ENCODE measurements at places on chromosomes 11 and 22.

DNA sequence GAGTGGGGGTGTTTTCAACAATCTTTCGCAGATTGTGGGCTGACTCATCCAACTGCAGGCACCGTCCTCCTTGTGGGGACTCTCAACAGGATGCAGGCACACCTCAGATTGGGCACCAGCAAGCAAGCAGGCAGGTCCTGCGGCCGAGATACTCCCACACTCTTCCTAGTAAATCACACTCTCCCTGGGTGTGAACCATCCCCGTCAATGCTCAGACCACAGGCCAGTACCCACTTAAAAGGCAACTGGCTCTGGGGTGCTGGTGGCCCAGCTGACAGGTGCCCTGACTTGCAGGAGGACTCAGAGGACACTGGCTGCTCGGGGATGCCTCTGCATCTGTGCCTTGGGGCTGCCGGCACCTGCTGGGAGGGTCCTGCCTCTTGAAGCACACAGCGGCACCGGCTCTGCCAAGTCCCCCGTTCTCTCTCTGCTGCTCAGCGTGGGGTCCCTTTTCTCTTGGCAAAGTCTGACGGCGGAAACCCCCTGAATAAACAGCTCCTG is 282.5 kb downstream of the CTTN start:
- no peak for DNase-seq

- no peak for DNase-seq
Observed at GRCh38 chr11:10208131-10208575, 85.9 kb downstream of the SBF2 start.

GRCh38 chr11:44753961-44754645 is 27.3 kb downstream of the TSPAN18 start:
- DNase-seq: no peak

DNA sequence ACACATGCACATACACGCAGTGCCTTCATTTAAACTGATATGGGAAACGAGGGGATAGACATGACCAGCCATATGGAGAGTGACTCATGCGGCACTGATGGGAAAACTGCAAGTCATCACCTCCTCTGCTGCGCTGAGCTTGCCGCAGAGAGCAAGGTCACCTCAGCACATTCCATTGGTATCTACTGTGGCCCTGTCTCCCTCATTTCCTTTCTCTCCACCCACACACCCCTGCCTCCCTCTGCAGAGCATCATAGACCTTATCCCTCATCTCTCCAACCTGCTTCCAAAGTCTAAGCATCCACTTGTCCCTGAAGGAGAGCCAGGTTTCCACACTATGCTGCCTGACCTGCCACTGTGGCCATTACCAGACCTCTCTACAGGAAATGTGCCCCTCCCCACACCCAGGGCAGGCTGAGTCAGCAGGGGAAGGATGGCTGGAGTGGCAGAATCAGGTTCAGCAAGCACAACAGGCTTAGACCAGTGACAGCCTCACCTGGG is 116.9 kb upstream of the SNX19 start:
- DNase-seq: no peak

DNA sequence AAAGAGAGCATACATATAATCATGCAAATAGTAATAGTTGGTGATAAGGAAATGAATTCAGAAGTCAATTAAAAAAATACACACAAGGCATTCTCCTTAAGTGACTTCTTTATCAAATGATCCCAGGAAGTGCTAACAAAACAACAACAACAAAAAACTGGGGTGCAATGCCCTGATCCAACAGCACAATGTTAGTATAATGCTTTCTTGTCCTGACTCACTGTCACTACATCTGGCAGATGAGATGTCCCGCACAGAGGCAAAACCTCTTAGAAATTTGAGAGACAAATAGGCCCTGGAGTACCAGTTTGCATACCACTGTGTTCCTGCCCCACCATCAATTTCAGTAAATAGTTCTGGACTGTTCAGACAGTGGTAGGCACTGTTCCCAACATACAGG is 11.0 kb upstream of the AMBRA1 start:
- no peak for DNase-seq

GRCh38 chr11:94181526-94181925 is 52.9 kb downstream of the PANX1 start:
- no peak for DNase-seq

DNA sequence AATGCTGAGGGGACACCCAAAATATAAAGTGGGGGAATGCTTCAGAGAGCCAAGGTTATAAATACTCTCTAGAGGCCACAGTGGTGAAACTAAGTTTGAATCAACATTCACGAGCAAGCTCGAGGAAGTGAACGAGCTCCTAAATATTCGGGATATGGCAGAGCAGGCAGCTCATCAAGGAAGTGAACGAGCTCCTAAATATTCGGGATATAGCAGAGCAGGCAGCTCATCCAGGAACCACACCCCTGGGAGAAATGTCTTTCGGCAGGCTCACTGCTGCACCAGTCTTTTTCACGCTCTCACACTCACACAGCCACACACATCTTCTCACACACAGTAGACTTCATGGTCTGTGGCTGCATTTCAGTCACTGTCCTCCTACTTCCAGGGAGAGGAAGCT is 787.5 kb downstream of the OPCML start:
- DNase-seq: no peak

GRCh38 chr11:76601724-76602123 is 68.8 kb downstream of the LRRC32 start:
- DNase-seq: no peak

DNA sequence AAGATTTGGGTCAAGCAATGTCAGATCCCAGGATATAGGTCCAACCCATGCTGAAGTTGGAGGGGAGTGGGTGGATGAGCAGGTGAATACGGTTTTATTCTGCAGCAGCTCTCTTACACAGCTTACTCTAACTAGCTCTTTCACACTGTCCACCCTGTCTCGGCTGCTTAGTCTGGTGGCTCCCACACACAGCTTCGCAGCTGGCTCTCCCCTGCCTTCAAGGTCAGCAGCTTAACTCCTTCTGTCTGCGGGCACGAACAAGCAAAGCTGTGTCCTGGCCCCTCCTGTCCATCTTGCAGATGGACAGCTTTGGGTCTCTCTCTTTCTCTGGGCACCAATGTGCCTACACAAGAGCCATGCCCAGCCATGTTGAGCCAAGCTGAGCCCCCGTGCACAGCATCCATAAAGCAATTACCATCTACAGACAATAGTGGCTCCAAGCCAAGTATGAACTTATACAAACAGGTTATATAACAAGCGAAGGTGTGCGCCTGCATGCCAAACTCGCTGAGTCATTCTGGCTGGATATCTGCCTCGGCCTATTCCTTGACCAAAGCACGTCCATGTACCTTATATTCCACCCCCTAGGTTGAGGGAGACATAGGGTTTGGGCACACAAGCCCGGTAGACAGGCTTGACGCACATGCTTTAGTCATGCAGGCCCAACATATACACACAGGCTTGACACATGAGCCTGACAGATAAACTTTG is 1307.8 kb upstream of the RAG2 start:
- DNase-seq: no peak

- no peak for DNase-seq
Observed at GRCh38 chr22:25172153-25172552, 27.5 kb upstream of the CRYBB3 start.

- DNase-seq: peak; percentile 15
Observed at GRCh38 chr11:59053387-59053786, 32.7 kb upstream of the GLYATL1B start.

- DNase-seq: no peak
Observed at GRCh38 chr11:9853929-9854552, 190.2 kb downstream of the SWAP70 start.

DNA sequence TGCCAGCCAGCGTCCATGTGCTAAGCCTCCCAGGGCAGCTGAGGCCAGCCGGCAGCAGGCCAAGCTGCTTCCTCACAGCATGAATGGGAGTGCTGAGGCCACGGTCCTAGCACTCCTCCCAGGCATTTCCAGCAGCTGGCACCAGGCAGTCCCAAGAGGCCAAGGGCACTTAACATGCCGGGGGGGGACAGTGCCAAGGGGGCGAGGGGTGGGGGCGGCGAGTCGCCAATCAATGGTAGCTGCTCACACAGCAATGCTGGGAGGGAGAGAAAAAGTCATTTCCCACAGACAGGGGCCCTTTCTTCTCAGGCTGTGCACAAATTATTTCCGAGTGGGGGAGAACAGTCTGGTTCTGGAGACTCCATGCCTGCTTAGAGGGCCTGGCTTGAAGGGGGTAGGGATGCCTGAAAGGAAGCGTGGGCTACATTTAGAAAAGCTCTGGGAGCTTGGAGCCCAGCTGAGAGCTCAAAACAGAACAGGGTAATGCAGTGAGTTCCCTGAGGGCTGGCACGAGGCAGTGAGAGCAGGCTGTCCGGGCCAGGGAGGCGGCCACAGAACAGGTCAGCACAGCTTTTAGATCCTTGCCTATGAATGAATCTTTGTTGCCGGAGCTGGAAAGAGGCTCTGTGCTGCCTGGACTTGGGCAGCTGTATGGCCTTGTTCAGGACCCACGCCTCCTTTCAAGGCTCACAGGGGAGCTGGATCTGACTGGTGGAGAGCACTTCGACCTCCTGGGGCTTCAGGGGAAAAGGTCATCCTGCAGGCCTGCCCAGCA is 14.4 kb upstream of the TBC1D10A start:
- no peak for DNase-seq

DNA sequence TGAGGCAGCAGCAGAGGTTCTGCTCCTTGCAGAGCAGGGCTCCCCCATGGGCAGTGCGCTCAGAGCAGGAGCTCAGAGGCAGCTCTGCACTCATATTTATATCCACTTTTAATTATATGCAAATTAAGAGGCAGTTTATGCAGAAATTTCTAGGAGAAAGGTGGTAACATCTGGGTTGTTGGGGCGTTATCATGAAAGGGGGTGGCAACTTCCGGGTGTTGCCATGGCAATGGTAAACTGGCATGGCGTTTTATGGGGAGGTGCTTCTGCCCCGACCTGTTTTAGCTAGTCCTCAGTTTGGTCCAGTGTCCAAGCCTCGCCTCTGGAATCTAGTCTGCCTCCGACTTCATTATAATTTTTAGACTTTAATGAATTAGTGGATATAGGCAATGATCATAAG is 1191.7 kb downstream of the TBC1D22A start:
- no peak for DNase-seq

DNA sequence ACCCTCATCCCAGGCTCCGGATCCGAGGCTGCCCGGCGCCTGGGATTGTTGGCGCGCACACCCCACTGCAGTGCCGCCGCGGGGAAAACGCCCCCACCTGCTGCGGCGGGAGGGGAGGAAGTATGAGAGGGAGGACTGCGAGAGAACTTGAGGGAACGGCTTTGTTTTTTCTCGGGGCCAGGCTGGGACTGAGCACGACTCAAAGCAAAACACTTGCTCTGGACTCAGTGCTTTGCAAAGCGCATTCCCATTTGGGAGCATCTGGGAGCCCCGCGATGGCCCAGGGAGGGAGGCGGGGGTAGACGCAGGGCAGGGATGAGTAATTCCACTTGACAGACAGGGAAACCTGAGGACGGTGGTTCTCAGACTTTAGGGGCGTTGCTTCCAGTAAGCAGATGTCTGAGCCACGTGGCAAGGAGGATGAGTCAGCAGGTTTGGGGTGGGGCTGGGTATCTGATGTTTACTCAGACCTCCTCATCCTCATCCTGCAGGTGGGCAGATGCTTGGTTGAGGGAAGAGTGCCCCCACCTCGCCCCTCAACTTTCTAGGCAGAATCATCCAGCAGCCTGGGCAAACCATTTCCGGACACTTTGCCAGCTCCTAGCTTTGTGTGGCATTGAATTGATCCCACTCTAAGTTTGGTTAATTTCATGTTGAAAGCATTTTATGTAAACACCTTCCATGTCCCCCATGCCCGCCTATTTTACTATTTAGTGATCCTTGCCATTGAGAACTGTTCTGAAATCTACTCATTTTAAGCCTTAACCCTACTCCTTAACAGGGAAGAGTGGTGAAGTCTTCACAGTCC is 1.5 kb downstream of the MIAT start:
- DNase-seq: peak; percentile 77

GRCh38 chr22:49211176-49211575 is 616.5 kb downstream of the BRD1 start:
- no peak for DNase-seq

- no peak for DNase-seq
Observed at GRCh38 chr11:102254047-102254446, 63.2 kb upstream of the BIRC3 start.

GRCh38 chr11:74487875-74488274 is 5.6 kb downstream of the LIPT2 start:
- no peak for DNase-seq

DNA sequence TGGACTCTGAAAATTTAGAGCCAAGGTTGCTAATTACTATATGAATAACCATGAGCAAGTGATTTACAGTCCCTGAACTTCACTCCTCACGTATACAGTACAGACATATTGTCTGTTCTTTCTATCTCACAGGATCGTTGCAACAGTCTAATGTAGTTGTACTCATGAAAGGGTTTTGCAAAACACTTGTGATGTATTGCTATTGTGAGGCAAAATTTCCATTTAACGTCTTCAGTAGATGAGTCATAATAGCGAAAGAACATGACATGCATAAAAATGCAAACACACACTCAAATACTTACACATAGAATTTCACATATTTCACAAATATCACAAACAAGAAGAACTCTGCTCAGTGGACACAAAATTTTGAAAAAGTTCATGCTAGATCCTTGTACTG is 134.6 kb upstream of the TRPC6 start:
- no peak for DNase-seq

DNA sequence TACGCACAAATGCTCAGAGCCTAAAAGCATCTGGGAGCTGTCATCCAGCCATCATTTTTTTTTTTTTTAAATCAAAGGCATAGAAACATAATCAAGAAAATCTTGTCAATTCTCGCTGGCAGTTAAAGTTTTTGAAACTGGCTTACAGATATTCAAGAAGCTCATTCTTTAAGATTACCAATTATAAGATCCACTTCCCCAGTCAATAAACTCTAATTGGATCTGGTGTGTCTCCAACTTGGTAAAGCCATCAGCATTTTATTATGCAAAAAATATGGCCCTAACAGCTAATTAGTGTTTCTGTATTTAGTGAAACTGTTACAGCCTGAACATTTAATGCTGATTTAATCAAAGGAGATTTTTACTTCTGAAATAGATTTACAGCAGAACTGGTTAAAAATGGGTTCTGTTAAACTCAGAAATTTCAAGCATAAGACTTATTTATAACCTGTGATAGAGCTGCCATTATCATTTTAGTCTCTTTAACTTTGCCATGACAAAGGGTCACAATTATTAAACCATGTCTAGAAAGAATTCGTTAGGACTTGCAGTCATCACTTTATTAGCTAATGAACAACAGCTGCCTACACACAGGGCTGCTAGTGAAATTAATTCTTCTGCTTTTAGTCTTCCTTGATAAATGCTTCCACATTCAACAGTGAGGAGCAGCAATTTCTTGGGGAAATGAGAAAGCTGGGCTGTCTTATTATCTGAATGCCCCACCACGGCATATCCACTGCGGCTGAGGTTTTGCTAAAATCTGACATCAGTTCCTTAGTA is 176.4 kb upstream of the PITPNB start:
- no peak for DNase-seq

Data from NCI-H1930 (cell line).